GM12865 (cell line): ENCODE measurements at places on chromosomes 16 and 17.

- DNase-seq, result no peak
Observed at GRCh38 chr17:1329745-1330343, 50.4 kb downstream of the TRARG1 start.

DNA sequence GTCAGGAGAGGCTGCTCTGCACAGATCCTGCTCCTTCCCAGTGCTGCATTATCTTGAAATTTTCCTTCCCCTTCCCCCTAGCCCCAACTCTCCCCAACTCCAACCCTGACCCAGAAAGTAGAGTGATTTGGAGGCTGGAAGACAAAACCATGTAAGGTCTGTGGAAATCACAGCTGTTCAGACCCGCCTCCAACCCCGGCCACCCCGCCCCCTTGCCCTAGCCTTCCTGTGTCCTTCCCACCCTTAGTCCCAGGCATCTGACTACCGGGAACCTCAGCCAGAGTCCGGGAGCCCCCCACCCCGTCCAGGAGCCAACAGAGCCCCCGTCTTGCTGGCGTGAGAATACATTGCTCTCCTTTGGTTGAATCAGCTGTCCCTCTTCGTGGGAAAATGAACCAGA is at the start of gene AOC3:
TSS of gene AOC3 (plus strand) at position 246 of the 400 bp plus-strand sequence. CDS start at position 391, 145 bp downstream.
- no peak for DNase-seq

DNA sequence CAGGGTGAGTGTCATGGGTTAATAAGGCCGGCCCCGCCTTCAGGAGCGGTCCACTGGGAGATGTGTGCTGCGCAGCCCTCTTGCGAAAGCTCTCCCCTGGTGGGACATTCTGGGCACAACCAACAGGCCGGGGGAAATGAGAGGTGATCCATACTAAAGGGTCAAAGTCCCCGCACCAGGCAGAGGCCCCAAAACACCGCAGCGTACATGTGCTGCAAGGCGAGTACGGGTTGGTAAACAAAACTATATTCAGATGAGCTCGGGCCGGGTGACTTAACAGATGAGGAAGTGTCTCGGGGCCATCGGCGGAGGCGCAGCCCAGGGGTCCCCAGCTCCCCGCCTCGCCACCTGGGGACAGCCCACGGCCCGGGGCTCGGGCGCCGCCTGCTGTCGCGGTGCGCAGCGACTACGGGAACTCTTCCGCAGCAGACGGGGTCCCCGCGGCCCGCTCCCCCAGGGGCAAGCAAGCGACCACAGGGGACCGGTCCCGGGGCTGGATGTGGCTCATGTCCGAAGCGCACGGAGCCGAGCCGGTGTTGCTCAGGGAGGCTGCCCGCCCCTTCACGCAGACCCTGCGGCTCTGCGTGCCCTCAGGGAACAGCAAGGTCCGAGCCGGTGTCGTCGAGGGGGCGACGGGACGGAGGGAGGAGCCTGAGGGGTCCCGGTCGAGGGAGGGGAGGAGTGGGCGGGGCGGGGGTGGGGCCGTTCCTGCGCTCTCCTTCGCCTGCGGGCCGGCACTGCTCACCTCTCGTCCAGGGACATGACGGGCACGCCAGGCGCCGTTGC is at the start of gene RAB37:
TSS of gene RAB37 (plus strand) at position 744 of the 786 bp plus-strand sequence. CDS start at position 761, 17 bp downstream.
- peak; percentile 59 for DNase-seq

DNA sequence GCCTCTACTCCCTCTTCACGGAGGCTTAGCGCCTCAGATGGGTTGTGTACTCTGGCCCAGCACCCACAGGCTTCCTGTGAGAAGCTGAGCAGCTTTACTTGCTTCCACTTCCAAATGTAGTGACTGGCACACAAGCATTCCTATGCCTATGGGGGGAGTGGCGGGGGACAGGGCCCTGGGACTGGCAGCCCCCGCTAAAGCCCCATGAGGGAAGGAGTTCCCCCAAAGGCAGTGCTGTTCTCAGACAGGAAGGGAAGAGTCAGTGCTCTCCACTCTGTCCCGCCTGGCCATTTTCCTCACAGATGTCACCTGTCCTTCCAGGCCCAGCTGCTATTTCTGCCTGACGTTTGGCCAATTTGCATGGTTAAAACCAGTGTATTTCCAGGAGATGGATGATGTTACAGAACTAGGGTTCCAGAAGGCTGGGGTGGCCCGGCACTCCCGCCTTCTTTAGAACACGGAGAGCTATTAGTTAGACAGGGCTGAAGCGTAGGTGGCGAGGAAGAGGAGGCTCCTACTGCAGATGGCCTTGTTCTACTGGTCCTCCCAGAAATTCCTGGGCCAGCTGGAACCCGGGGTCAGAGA is 83.9 kb upstream of the FBXO47 start:
- DNase-seq, result no peak

GRCh38 chr17:73794336-73794735 is 150.1 kb upstream of the SDK2 start:
- no peak for DNase-seq

- peak; percentile 57 for DNase-seq
Observed at GRCh38 chr17:9002606-9003354, 18.5 kb upstream of the NTN1 start.

- no peak for DNase-seq
Observed at GRCh38 chr17:74893936-74894671, 671 bp upstream of the FADS6 start.

GRCh38 chr16:583815-584591 is 5.9 kb upstream of the RAB40C start:
- no peak for DNase-seq

DNA sequence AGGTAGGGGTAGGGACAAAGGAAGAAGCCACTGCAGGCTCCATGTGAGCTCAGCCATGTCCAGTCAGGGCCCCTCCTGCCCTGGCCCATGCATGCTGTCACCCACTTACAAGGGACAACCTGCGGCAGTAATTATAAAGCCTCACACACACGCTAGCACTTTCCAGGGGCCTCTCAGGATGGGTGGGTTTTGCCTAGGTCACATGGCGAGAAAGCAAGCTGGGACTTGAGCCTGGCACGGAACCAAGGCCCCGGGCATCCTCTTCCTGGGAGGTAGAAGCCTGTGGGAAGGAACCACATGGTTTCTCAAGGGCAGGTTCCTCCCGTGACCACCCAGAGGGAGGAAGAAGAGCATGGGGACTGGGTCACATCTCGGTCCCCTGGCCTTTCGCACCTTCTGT is 7.0 kb downstream of the ZNF319 start:
- DNase-seq, result no peak

DNA sequence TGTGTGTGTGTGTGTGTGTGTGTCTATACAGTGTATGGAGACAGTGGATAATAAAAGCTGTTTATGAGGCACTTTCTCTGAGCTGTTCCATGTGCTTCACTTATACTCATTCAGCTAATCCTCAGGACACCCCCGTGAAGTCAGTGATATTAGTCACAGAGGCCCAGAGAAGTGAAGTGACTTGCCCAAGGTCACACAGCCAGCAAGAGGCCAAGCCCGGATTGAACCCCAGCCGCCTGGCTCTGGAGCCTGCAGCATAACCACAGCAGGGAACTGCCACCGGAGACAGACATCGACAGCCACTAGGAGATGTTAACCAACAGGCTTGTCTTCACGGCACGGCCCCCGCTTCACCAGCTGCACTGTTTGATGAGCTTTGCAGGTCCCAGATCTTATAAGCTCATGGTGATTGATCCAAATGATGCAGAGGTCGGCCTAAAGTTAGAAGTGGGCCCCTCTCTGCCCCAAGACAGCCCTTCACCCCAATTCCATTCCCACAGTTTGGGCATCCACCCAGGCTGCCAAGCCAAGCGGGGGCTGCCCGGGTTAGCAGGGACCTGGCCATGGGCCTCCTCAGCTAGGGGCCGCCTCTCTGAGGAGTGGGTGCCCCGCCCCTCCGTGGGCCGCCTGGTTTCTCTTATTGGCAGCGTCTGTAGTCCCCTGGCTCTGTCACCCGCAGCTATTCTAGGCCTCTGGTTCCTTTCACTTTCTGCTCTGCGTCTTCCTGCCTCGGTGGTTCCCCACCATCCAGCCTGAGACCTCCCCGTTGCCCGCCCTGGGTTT is 30.9 kb downstream of the SOCS1 start:
- DNase-seq, result peak; percentile 94

- DNase-seq, result no peak
Observed at GRCh38 chr16:66656547-66656946, 40.0 kb downstream of the CMTM4 start.

DNA sequence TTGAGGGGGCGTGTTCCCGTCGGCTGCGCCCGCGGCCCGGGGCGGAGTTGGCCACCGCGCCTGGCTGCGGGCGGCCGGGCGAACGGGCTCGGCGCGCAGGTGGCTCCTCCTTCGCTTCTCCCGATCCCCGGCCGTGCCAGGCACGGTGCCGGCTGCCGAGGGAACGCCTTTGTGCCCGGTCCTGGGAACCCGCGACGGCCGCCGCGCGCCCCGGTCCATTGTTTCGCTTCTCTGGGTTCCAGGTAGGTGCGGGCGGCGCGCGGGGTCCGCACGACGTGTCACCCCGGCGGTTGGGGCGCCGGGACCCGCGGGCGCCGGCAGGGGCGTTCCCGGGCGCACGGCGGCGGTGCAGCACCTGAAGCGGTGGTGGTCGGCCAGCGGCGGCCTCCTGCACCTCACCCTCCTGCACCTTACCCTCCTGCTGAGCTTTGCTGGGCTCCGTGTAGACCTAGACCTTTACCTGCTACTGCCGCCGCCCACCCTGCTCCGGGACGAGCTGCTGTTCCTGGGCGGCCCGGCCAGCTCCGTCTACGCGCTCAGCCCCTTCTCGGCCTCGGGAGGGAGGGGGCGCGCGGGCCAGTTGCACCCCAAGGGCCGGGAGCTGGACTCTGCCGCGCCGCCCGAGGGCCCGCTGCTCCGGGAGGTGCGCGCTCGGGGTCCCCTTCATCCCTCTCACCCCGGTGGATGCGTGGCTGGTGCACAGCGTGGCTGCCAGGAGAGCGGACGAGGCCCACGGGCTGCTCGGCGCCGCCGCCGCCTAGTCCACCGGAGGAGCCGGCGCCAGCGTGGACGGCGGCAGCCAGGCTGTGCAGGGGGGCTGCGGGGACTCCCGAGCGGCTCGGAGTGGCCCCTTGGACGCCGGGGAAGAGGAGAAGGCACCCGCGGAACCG is 99.9 kb downstream of the EFCAB13 start:
- peak; percentile 7 for DNase-seq

DNA sequence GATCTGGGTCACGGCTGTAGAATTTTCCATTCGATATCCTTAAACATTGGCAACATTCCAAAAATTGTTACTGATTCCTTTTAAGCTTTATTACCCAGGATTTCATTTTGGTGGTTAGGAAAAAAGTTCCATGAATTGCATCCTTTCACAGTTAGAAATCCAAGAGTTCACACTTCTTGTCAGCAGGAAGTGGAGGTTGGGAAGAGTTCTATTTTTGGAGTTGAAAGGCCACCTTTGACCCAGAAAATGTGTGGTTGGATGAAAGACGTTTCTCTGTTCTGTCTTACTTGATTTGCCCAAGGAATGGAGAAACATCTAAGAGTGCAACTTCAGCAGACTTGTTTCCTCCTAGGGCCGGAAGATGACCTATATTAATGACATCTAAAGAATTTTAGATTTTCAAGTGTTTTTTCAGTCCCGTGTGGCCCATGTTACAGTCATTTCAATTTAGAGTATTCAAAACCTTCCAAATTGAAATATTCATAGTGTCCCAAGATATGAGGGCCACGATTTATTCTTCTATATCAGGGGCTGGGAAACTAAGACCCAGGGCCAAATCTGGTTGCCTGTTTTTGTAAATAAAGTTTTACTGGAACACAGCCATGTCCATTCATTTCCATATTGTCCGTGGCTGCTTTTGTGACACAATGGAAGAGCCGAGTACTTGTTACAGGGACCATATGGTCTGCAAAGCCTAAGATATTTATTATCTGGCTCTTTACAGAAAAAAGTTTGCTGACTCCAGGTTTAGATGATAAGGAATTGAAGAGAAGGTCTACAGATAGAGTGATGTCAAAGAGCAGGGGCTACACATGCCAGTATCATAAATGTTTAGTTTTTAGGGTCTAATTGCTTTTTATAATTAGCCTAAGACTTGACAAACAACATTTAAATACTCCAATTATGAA is 50.2 kb downstream of the CDK5R1 start:
- DNase-seq, result no peak

DNA sequence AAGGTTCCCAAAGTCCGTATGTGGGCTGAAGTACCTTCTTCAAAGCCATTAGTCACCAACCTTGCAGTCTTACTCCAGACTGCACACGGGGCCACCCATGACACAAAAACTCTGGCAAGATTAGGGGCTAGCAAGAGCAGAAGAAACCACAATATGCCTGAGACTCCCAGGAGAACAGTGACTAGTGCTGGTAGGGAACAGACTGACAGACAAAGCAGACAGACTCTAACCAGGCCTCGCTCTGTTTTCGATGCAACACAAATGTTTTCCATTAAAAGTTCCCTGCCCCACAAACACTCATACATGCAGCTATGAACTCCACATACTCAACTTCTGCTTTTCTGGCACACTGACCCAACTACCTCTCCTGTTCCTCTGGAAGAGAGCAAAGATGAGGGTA is 102.2 kb downstream of the HIC1 start:
- DNase-seq, result no peak

DNA sequence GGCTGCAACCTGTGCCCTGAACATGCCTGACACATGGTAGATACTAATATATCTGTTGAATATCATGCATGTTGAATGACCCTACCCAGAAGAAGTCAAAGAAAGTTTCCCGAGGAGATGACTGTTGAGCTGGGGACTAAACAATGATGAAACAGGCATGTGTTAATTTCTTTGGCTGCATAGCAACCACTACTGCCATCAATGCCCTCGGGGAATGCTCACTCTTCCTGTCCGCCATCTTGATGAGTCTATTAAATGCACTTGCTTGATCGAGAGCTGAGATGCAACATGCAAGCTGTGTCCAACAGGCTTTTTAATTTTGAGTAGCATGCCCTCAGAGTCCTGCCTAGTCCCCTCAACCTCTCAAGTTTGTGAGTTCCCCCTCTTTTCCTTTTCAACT is 31.3 kb downstream of the GRIN2A start:
- DNase-seq, result no peak
